ENCODE measurements at places on chromosomes 6 and 20.

- no peak overlapping the region for H3K4me3 ChIP-seq
- H3K4me1 ChIP-seq: no peaks in the 10 kb centered on the region
- no peaks in the 10 kb centered on the region for H3K36me3 ChIP-seq
- H3K27me3 ChIP-seq: no peaks in the 10 kb centered on the region
- H3K27ac ChIP-seq: no peak overlapping the region
Measured at GRCh38 chr6:47529734-47530133, 52.1 kb downstream of the CD2AP start.

DNA sequence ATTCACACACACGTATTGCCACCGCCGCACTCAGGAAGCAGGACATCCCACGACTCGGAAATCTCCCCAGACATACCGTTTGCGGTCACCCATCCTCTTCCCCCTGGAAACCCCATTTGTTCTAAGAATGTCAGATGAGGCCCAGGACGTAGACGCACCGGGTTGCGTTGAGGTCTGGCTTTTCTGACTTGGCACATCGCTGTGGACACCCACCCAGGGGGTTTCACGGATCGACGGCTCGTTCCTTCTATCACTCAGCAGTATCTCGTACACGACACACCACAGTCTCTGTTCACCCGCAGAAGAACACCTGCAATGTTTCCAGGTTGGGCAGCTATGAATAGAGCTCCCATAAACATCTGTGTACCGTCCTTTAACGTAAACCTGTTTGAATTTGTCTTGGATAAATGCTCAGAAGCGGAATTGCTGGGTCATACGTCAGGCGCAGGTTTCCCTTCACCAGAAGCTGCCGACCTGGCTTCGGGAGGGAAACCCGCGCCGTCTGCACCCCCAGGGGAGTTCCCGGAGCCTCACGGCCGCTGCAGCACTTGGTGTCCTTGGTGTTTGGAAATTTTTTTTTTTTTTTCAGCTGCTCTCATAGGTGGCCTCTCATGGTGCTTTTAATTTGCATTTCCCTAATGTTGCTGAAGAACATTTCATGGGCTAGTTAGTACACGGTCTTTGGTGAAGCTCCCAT lies 9.3 kb upstream of the EEF1A2 start:
- no peaks in the 10 kb centered on the region for H3K36me3 ChIP-seq
- no peak overlapping the region for H3K4me3 ChIP-seq
- peaks cover 3% of the 10 kb centered on the region for H3K27me3 ChIP-seq
- no peak for DNase-seq
- no peak overlapping the region for H3K27ac ChIP-seq

- H3K4me3 ChIP-seq: no peak overlapping the region
- no peaks in the 10 kb centered on the region for H3K36me3 ChIP-seq
- H3K27ac ChIP-seq: no peak overlapping the region
- DNase-seq: no peak
- no peaks in the 10 kb centered on the region for H3K4me1 ChIP-seq
Measured at GRCh38 chr6:111184827-111185532, 97.7 kb downstream of the SLC16A10 start.

DNA sequence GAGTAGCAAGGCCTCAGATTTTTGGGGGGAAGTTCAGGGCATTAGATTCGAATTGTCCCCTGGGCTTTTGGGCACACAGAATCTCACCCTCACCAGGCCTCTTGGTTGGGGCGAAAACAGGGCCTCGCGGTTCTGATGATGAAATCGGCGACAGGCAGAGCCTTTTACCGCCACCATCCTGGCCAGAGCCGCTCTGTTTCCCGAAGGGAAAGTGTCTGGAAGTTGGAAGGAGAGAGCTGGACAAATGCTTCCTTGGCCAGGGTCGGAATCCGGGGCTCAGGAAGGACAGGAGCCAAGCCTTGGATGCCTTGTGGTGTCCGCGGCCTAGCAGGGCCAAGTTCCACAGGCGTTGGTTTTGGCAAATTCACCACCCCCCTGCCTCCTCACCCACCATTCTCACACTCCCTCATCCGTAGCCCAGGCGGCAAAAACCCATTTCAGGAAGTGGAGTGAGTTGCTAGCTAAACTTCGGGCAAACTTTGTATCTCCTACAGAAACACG lies 3.5 kb upstream of the TFAP2A start:
- DNase-seq: no peak
- no peaks in the 10 kb centered on the region for H3K36me3 ChIP-seq
- H3K27me3 ChIP-seq: peaks cover 42% of the 10 kb centered on the region
- no peak overlapping the region for H3K27ac ChIP-seq
- no peak overlapping the region for H3K4me3 ChIP-seq
- peaks cover 6% of the 10 kb centered on the region for H3K4me1 ChIP-seq

DNA sequence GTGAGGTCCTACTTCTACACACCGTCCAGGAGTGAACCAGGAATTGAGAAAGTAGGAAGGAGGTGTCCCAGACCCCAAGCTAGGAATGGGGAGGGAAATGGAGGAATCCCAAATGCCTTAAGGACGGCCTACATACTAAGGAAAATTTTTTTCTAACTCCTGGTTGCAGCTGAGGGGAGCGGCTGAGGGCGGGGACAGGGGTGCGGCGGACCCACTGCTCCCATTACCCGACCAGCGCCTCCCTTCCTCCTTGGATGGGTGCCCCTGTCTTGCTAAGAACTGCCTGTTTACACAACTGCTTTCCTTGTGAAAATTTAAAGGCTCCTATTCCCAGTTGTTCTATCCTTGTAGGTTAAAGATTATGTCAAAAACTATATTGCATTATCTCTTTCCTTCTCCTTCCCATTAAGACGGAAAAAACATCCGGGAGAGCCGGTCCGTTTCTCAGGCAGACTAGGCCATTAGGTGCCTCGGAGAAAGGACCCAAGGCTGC lies 699 bp upstream of the HSPA1B start:
- H3K4me3 ChIP-seq: peak overlapping the region; percentile 70
- no peaks in the 10 kb centered on the region for H3K27me3 ChIP-seq
- H3K4me1 ChIP-seq: peaks cover 48% of the 10 kb centered on the region
- peak overlapping the region; percentile 86 for H3K27ac ChIP-seq
